ENCODE measurements at places on chromosomes 5 and 9. TPM values are rescaled to one million over a fixed set of nuclear protein-coding genes. Genes with fewer than 3 reads are reported as not detected.

Gene FAM169A
- 4.3 TPM for total RNA-seq

Gene HARS2
- total RNA-seq, result 24.1 TPM

Gene SHLD3
- total RNA-seq, result 5.7 TPM

Gene FAM221B
- not detected for total RNA-seq

Gene PCDHB9
- total RNA-seq, result 0.31 TPM

Gene HTR4
- total RNA-seq, result not detected

Gene OR1Q1
- not detected for total RNA-seq

Gene TAF11L5
- not detected for total RNA-seq

Gene SPAG8
- 0.32 TPM for total RNA-seq

Gene SPATA24
- 9.8 TPM for total RNA-seq

Gene SH3GL2
- 0.06 TPM for total RNA-seq

Gene UBAP2
- total RNA-seq, result 37.2 TPM

Gene ARID3C
- not detected for total RNA-seq

Gene PCSK5
- total RNA-seq, result 2.5 TPM

Gene GDF9
- not detected for total RNA-seq

Gene TYRP1
- under 0.01 TPM for total RNA-seq

Gene HTR1A
- not detected for total RNA-seq

Gene GRXCR2
- total RNA-seq, result not detected

Gene MZB1
- total RNA-seq, result 0.16 TPM

Gene MCTP1
- total RNA-seq, result 321 TPM

Gene PRDM9
- total RNA-seq, result not detected

Gene FBXW2
- 42.8 TPM for total RNA-seq

Gene IFNA13
- total RNA-seq, result not detected

Data from bladder microvascular endothelial cell (primary cell).